ENCODE measurements at places on chromosomes 16 and 17.

GRCh38 chr16:46627746-46628145 is 6.6 kb upstream of the SHCBP1 start:
- DNase-seq: no peak

- DNase-seq: no peak
Measured at GRCh38 chr16:85746460-85747215, 4.3 kb downstream of the C16orf74 start.

- DNase-seq: no peak
Measured at GRCh38 chr17:68441070-68441770, 16.1 kb downstream of the WIPI1 start.

DNA sequence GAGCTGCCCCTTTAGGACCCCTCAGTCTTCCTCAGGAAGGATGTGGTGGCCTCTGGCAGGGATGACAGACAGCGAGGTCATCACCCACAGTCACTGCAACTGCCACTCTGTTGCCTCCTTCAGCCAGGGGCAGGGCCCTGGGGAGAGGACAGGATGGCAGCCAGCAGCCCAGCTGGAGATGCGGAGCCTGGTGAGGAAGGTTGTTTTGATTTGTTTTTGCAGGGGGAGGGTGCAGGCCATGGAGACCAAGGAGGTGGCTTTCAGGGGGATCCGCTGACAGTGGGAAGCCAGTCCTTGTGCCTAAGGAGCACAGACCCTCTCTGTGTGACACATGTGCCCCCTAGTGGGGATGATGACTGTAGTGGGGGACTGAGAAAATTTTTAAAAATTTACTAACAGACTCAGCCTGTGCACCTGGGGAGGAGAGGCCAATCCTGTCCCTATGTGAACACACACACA is 7.4 kb downstream of the PRCD start:
- no peak for DNase-seq

DNA sequence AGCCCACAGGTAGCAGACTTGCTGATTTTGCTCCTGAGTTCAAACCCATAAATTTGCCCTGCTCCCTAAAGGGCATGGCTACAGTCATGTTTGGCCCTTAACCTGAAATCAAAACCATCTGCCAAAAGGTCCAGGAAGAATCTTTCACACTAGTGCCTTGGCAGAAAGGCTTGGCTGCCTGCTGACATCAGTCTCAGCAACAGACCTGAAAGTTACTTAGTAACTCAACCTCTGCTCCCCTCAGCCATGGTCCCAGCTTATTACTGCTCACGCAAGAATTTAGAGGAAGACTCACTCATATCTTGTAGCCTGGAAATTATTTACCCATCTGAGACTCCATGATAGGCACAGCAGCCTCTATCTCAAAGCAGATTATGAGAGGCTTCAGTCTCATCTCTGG is 98.0 kb upstream of the KIF2B start:
- no peak for DNase-seq

GRCh38 chr17:2015314-2015713 is 9.8 kb downstream of the RTN4RL1 start:
- DNase-seq: no peak
